ENCODE measurements at places on chromosomes 12 and 14.

- no peak for DNase-seq
Observed at GRCh38 chr12:58249610-58250009, 308.2 kb downstream of the ATP23 start.

- DNase-seq, result no peak
Observed at GRCh38 chr12:93894391-93895088, 217.4 kb downstream of the CRADD start.

DNA sequence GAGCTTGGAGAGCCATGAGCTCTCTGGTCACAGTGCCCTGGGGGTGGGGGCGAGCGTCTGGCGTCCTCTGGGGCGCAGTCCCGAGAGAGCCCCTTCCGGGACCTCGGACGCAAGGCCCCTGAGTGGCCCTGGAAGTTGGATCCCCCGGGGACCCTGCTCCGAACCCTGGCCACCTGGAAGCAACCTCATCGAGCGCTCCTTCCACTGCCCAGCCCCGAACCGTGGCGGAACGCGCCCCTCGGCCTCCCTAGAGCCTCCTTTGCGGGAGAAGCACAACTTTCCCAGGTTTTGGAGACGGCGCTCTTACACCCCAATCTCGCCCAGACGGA lies 1.2 kb downstream of the NOS1 start:
- DNase-seq, result no peak

- no peak for DNase-seq
Observed at GRCh38 chr14:23865502-23865901, 88.1 kb upstream of the DHRS4 start.

GRCh38 chr14:93729993-93730392 lies 58.3 kb downstream of the PRIMA1 start:
- no peak for DNase-seq

DNA sequence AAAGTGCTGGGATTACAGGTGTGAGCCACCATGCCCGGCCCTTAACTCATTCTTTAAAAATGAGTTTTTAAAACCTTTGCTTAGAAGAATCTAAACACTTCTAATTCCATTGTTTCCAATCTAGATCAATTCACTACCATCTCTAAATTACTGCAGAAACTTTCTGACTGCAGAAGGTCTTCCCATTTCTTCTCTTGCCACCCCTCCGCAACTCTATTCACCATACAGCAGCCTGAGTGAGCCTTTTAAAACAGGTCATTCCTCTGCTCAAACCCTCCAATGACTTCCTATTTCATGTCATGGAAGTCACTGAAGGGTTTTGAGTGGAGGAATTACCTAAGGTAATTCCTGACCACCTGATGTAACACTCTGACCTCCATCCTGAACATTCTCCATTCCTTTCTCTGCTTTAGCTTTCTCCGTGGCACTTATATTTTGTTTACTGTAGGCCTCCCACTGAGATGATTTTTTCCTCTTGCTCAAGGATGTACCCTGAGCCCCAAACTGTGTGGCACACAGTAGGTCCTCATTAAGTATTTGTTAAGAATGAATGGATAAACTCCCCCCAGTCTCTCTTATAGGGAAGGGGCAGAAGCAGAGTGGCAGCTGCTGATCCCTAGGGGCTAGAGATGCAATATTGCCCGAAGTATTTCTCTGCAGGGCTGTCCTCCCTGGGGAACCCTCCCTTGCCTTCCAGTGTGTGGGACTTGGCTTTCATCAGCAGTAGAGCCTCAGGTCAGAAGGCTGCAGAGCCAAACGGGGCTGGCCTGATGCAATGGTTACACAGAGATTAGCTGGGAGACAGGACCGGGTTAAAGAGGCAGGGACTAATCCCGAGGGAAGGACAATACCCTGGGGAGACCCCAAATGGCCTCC lies 1.2 kb downstream of the DDIT3 start:
- DNase-seq, result no peak

DNA sequence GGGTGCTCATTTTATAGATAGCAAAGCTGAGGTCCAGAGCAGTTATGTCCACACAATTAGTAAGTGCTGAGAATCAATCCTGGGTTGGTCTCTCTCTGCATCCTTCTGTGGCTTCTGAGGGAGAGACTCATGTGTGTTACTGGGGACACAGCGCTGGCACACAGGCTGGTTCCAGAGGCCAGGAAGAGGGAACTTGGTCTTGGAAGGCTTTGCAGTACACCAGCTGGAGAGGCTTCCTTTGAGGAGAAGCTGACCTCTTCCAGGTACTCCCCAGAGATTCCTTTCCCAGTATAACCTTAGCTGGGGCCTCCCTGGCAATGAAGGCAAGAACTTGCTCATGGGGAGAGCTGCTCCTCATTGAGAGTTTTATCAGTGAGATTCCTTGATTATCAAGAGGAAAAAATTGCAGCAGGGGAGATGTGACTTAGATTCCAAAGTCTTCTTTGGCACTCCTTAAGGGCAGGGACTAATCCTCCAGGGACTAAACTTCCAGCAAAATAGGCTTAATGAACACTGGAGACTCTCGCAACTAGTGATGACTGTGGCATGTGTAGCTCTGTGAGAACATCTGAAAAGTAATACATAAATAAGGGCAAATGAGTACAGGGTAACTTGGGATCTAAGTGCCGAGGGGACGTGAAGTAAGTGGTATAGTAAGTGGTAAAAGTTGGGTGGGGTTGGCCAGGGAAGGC lies 13.9 kb upstream of the KRT80 start:
- no peak for DNase-seq

DNA sequence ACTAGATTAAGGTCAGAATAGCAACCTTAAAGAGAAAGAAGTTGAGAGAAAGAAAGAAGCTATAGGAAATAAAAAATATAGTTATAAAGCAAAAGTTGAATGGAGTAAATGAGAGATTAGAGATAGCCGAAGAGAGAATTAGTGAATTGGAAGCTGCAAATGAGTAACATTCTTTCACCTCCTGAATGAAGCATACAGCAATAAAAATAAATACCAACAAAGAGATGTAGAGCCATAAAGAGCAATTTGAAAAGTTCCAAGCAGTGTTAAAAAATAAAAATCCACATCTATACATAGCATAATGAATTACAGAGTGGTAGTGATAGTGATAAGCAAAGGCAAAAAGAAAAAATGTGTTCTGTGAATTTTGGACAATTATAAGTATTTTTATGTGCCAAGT lies 177.9 kb downstream of the VRK1 start:
- DNase-seq, result no peak

DNA sequence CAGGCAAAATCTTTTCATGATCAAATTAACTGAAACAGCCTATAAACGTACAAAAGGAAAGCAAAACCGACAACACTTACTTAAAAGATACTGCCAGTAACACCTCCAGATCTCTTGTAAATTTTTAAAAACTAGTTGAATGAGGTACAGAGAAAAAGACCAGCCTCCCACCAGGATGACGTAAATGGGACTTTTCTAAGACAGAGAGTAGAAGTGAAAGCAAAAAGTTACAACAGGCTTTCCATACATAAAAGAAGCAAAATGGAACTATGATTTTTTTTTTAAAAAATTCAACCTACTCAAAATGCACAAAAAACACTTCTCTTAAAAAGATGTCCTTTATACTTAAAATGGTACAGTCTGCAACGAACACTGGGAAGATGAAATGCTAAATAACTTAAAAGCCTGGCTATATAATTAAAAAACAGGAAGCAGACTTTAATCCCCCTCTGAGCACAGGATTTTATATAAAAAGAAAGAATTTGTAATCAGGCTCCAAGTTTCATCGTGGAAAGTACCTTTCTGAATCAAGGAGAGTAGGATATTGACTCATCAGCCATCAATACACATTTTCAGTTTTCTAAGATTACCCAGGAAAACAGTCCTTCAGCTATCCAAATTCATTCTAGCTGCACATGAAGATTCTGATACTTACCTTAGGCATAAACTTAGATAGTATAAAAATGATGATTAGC lies 14.2 kb upstream of the MYO1A start:
- DNase-seq, result no peak

- DNase-seq, result no peak
Observed at GRCh38 chr12:131773582-131774221, 54.5 kb upstream of the MMP17 start.

DNA sequence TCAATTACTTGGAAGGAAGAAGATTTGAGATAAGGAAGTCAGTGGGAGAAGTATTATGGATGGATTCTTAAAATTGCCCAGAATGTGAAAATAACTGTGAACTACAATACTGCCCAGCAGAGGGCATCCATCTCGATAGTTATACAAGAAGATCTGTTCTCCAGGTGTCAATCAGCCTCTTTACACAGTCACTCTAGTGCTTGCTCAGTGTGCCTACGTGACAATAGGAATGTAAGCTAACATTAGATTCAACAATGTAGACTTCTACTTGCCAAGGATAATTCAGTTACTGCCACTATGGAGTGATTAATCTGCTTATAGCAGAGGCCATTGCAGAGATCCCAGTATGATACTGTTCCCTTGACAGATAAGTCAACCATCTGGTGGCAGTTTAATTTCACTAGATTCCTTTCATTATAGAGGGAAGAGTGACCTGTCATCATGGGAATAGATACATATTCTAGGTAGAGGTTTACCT lies 10.6 kb upstream of the MAP4K5 start:
- peak; percentile 69 for DNase-seq

DNA sequence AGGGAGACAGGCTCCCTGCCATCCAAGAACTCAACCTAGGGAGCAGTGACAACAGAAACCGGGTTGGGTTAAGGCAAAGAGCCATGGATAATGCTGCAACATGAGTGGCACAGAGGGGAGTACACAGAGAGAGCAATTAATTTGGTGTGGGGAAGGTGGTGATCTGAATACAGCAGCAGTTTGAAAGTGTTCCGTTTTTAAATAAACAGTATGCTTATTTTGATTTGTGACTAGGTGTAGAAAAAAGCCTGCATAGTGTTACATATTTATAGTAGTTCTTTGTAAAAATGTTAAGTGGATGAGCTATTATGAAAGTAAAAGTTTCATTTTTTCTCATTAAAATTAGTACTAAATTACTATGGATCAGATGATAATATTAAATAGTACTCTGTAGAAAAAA lies 8.7 kb downstream of the AKAP5 start:
- no peak for DNase-seq

DNA sequence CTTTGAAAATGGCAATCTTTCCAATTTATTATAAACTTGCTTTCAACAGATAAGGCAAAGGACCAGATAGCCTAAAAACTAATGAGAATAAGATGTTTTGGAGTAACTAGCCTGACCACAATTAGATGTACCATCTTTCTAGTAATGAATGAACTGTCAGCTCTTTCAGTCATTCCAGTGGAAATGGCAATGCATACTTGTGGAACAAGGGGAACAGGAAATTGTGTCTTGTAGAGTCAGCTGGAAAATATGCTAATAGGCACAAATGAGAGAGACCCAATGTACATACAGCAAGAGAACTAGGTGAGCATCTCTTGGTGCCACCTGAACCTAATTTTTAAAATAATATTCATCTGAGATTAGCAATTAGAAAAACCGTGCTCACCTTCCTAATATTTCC lies 76.1 kb upstream of the GPHB5 start:
- no peak for DNase-seq

DNA sequence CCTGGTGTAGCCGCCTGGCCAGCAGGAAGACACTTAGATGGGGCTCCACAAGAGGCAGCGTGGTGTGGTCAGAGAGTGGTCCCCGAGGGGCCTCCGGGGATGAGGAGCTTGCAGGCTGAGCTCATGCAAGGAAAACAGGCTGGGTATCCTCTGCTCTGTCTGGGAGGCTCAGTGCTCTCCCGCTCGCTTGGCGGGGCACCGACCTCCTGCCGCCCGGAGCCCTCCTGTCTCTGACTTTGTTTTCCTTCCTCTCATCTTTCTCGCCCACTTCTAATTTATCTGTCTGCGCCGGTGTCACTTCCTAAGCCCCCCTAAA lies 31.3 kb upstream of the DLK1 start:
- no peak for DNase-seq

- DNase-seq, result no peak
Observed at GRCh38 chr12:28800129-28800528, 348.9 kb upstream of the FAR2 start.

- no peak for DNase-seq
Observed at GRCh38 chr12:104928036-104928745, 29.9 kb downstream of the SLC41A2 start.

DNA sequence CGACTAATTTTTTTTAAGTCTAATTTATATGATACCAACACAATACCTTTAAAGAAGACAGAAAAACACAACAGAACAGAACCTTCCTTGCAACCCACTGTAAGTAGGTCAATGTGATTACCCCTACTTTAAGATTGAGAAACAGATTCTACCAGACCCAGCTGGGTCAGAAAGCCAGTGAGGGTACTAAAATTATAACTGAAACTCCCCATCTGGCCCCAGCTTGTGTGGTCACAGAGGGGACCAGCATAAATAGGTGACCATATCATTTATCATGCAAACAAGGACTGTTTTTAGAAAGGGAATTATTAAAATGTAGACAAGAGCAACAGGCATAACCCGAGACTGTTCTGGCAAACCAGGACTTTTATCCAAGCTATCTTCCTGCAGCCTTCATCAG lies 30.1 kb upstream of the FRMD6 start:
- DNase-seq, result no peak

GRCh38 chr14:89564286-89564957 lies 147.4 kb upstream of the FOXN3 start:
- DNase-seq, result no peak

DNA sequence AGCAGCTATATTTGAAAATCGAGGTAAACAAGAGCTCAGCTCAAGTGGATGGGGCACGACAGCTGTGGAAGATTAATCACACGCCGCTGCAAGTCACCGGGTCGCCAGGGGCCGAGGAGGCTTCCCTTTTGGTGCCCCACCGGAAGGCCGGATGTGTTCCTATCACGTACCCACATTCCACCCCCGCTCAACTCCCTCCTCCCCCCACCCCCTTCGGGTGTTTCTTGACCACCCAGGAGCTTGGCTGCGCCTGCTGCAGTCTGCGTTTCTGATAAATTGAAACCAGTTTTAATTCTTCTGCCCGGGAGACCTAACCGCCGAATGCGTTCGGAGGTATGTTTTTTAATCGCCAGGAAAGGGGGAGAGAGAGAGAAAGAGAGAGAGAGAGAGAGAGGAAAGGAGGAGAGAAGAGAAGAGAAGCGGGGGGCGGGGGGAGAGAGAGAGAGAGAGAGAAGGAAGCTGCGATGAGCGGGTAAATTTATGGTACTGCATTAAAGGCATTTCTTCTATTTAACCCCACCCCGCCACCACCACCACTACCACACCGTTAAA lies 1.8 kb downstream of the SLC8A3 start:
- DNase-seq, result peak; percentile 76

DNA sequence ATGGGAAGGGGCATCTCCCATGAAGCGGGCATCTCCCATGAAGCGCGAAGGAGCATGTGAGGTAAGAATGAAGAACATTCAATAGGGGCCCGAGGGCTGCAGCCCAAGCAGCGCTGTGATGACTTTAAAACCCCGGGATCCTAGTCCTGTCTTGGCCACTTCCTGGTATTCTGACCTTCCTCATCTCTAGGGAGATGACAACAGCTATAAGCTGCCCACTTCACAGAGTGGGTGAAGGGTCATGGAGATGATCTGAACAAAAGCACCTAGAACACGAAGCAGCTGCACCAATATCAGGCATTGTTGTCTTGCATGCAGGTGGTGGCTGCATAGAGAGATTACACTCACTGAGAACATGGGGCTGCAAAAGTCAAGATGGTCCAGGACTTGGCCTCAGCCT lies 64.5 kb downstream of the SPTB start:
- no peak for DNase-seq
